Esophagus mucosa (tissue), 1 donor: ENCODE measurements at places on chromosomes 16 and 17.
A peak's percentile ranks its signal among the peaks of the same experiment; 100 is the strongest.

- ATAC-seq, result peak; percentile 89
Observed at GRCh38 chr17:49952209-49952911, 16.6 kb upstream of the DLX4 start.

DNA sequence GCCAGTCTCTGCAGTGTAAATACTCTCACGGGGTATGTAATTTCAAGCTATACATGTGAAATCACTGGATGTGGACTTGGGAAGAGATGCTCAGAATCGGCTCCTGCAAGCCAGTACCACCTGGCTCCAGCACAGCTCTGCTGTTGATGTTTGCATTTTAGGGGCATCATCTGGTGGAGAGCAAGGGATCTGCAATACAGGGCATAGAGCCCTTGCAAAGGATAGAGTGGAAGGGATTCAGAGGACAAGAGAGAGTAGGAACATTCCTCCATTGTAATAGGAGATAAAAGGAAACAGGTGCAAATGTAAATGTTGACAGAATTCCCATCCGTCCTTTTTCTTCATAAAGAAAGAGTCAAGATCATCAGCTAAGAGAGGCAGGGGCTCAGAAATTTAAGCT lies 184.1 kb downstream of the PMP22 start:
- ATAC-seq, result no peak

DNA sequence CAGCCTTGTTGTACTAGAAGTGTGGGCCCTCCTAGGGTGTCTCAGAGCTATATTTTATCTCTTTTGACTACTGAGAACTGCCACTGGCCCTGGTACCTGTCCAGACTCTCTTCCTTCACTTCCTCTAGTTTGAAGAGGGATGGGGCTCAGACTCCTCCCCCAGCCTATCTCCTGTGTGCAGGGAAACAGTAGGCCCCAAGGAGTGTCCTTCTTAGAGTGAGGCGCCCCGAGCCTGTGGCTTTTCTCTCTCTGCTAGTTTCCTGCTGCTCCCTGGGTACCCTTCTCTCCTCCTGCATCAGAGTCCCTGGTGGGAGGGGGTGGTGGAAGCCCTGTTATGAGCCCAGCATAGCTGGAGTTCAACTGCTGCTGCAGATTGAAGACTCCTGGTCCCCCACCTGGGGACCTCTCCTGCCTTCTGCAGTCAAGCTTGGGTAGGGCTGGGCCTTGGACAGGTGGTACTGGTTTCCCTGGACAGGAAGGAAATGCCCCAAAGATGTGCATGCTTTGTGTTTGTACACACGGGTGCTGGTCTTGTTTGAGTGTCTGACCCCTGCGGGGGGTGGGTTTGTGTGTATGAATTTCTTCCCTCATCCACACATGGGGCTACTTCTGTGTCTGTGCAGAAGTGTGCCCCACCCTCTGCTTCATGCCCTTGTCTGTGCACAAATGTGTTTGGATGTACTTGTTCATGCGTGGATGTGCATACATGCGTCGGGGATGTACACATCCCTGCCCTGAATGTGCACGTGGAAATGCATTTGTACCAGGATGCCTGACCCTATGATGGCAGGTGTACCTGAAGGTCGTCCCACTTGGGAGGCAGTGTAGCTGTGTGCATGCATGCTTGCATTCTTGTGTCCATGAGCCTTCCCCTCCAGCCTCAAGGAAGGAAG lies 6.9 kb downstream of the RARA start:
- ATAC-seq, result no peak

DNA sequence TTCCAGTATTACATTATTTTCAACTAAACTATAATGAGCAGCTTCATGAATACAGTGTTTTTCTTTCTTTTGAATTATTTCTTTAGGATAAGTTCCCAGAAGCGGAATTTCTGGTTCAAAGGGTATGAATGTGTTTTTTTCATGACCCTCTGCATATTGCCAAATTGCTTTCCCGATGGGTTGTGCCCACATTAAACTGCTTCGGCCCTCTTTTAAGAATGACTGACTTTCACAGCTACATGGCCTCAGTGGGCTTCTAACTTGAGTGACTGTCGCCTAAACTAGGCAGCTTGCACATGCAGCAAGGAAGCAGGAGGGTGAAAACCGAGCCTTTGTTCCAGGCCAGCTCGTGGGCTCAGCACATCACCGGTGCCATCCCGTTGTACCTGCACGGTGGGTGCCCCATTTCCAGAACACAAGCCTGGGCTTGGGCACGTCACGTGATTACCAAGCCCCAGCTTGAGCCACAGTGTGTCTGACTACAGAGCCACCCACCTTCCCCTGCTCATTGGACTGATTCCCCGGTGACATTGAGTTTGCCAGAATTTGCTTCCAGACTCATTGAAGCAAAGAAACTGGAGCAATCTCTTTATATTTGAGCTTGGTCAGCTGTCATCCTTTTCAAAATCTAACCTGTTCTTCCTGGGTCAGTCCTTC lies 112.8 kb downstream of the CLEC16A start:
- peak; percentile 61 for ATAC-seq

GRCh38 chr16:13436641-13437412 lies 483.1 kb upstream of the ERCC4 start:
- no peak for ATAC-seq

DNA sequence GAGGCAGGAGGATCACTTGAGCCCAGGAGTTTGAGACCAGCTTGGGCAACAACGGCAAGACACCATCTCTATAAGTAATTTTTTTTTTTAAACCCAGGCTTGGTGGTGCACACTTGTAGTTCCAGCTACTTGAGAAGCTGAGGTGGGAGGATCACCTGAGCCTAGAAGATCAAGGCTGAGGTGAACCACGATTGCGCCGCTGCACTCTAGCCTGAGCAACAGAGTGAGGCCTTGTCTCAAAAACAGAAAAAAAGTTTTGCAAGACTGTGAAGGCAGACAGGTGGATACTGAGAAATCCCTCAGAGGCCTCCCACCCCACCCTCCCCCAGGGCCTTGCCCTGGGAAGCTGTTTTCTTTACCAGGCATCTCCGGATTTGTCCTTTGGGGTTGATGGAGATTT lies 125.4 kb downstream of the MGAT5B start:
- ATAC-seq, result no peak

GRCh38 chr17:31144428-31144827 lies 49.7 kb downstream of the NF1 start:
- no peak for ATAC-seq
